ENCODE measurements at places on chromosomes 16 and 17.

DNA sequence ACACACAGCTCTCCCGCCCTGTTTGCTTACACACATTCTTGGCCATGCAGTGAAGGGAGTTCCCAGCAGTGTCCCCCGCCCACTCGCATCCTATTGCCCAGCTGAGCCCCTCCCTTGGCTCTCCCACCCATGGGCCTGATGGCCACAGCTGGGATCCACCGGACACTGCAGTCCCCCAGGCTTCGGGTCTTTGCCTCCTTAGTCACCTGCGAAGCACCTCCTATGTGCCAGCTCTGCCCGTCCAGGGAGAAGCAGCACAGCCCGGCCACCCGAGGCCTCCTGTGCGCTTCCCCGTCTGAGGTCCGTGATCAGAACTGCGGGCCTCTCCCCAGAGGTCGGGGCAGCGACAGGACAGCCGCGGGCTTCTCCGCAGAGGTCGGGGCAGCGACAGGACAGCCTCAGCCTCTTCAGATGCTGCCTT is 136.9 kb downstream of the BANP start:
- DNase-seq = no peak

DNA sequence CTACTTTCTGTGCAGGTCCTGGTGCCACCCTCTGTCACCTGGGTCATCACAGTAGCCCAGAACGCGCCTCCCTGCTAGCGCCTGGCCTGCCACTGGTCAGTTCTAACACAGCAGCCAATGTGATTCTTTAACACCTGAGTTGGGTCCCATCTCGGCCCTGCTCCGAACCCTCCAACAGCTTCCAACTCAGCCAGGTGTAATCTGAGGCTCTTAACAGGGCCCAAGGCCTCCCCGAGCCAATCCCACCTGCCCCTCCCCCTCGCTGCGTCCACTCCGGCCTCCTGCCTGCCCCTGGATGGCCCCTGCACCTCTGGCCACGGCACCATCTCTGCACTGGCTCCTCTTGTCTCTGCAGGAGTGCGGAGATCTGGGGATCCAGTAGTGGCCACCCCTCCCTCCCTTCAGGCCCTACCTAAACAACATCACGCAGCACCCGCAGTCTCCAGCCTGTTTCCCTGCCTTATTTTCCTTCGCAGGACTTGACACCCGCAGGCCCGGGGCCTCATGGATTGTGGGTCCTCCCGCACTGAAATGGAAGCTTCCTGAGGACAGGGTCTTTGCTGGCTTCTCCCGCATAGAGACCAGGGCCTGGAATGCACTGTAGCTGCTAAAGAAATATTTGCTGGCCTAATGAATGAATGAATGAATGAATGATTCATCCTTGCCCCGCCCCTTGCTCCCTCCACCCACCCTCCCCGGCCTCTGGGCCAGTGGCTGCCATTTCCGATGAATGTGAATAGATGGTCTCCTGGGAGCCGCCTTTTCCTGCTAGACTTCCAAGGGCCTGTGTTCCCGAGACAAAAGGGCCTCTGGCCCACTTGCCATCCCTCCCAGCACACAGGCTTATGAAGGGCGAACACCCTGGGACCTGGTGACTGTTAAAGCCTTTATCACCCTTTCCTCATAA is 174.8 kb upstream of the FOXF1 start:
- no peak for DNase-seq

DNA sequence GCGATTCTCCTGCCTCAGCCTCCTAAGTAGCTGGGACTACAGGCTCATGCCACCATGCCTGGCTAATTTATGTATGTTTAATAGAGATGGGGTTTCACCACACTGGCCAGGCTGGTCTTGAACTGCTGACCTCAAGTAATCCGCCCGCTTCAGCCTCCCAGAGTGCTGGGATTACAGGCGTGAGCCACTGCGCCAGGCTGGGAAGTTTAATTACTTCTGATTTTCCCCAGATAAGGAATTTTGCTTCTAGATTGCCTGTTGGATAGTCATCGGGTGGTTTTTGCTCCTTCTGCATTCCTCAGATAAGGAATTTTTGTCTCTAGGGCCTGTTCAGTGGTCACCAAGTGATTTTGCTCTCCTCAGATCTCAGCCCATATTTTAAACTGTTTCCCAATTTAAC is 112.5 kb downstream of the MAP2K4 start:
- DNase-seq = no peak

DNA sequence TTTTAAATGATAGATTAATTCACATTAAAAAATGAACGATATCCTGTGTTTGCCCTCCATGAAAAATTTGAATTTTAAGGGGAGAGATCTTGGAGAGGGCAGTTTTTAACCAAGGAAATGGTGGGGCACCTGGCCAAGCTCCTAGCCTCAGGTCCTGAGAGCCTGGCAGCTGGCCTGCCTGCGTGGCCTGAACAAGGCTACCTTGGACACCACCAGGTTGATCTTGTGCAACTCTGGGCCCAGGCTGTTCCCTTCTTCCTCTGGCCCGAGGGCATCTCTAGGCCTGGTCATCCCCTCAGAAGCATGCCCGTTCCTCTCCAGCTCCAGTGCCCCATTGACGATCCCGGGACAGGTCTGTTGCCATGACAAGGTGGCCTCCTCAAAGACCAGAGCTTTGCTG is 33.4 kb upstream of the LONP2 start:
- no peak for DNase-seq

- no peak for DNase-seq
These were observed 16.9 kb downstream of the SLC4A1 start for GRCh38 chr17:44251062-44251461.

GRCh38 chr17:38797158-38797490 is 2.2 kb downstream of the PIP4K2B start:
- DNase-seq = peak; percentile 30

GRCh38 chr16:47475786-47476185 is 14.7 kb downstream of the PHKB start:
- DNase-seq = peak; percentile 2

DNA sequence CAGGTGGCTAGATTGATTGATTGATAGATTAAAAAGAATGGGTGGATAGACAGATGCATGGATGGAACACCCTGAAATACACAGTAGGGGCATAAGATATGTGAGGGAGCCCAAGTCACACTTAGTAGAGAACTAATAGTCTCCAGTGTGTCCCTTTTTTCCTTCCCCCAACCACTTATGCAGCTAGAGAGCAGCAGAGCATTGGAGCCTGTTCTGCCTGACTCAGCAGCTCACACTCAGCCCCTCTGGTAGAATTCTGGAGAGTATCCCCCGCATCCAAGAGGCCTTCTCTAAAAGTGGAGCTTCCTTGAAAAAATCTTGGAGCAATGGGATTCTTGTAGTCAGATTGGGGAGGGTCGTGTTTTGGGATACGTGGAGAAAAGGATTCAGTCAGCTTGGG is 20.5 kb upstream of the GPR139 start:
- DNase-seq = no peak

DNA sequence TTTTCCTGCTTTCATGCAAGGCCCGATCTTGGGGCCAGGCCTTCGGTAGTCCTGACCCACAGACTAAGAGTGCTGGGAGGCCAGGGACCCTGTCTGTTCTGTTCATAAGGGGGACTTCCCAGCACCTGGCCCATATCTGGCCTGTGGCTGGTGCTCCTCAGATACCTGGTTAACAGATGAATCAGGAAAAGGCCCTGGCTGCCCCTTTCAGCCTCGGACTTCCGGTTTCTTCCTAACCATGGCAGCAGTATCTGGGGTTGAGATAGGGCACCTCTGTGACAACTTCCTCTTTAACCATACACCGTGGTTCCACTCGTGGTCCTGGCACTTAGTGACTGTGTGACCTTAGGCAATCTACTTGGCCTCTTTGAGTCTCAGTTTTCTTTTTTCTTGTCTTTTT is 18.4 kb downstream of the PLCG2 start:
- DNase-seq = no peak

DNA sequence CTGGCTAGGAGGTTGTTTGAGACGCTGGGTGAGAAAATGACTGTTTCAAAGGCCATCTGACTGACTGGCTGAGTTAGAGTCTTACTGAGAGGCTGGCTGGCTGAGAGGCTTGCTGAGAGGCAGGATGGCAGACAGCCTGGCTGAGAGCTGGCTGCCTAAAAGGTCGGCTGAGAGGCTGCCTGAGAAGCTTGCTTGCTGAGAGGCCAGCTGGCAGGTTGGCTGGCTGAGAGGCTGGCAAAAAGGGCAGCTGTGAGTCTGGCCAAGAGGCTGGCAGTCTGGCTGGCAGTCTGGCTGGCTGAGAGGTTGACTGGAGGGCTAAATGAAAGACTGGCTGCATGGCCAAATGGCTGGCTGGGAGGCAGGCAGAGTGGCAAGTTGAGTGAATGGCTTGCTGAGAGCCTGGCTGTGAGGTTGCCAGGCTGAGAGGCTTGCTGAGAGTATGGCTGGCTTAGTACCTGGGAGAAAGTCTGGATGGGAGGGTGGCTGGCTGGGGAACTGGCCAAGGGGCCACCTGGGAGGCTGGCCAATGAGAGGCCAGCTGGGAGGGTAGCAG is 35.3 kb upstream of the ACSM2B start:
- no peak for DNase-seq

- DNase-seq = no peak
These were observed 106.6 kb downstream of the ELAC2 start for GRCh38 chr17:12911239-12911638.

GRCh38 chr17:4900231-4901107 is 1.1 kb downstream of the C17orf107 start:
- DNase-seq = no peak

DNA sequence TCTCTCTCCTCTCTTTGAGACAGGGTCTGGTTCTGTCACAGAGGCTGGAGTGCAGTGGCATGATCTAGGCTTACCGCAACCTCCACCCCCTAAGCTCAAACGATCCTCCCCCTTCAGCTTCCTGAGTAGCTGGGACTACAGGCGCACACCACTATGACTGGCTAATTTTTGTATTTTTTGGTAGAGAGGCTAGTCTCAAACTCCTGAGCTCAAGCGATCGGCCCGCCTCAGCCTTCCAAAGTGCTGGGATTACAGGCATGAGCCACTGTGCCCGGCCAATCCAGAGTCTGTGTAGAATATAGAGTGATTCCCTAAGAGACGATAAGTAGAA is 65.8 kb upstream of the RPH3AL start:
- DNase-seq = no peak

- no peak for DNase-seq
These were observed 813.9 kb downstream of the KCNJ18 start for GRCh38 chr17:22506231-22506630.

All from fibroblast of gingiva (primary cell).